Activated CD8-positive, alpha-beta T cell treated with anti-CD3 and anti-CD28 coated beads, Interleukin-2, amount 10 ng/mL, durations not matched to agents 7 days and 5 days (primary cell): ENCODE measurements at places on chromosomes 1 and 21. TPM values are rescaled to one million over a fixed set of nuclear protein-coding genes. Genes with fewer than 3 reads are reported as not detected.

DNA sequence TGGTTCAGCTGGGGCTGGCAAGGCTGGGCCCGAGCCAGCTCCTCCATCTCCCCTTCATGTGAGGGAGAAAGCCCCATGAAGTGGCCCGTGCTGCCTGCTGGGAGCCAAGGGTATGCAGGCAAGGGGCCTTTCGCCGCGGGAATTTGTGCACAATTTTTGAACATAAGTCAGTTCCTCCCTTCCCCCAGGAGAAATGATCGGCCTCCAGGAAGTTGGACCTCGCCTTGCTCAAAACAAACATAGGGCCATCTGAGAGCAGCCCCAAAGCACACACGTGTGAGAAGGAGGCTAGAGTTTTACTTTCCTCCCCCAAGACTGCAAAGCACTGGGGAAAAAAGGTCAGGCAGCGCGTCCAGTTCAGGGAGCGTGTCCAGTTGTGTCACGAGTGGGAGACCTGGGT lies 64.7 kb downstream of the PRDM16 start:
- H3K27me3 ChIP-seq, result no peaks in the 10 kb centered on the region
- H3K4me1 ChIP-seq, result no peaks in the 10 kb centered on the region
- DNase-seq, result no peak
- H3K27ac ChIP-seq, result no peak overlapping the region
- no peak overlapping the region for H3K4me3 ChIP-seq
- no peaks in the 10 kb centered on the region for H3K36me3 ChIP-seq

- no peaks in the 10 kb centered on the region for H3K36me3 ChIP-seq
- no peak overlapping the region for H3K4me3 ChIP-seq
- peaks cover 2% of the 10 kb centered on the region for H3K27me3 ChIP-seq
- no peak for DNase-seq
These were observed 109.7 kb downstream of the TSEN15 start for GRCh38 chr1:184161071-184161698.

- H3K27me3 ChIP-seq, result peaks cover 4% of the 10 kb centered on the region
- no peak overlapping the region for H3K27ac ChIP-seq
- H3K36me3 ChIP-seq, result no peaks in the 10 kb centered on the region
These were observed 20.2 kb upstream of the ROR1 start for GRCh38 chr1:63753591-63753990.

DNA sequence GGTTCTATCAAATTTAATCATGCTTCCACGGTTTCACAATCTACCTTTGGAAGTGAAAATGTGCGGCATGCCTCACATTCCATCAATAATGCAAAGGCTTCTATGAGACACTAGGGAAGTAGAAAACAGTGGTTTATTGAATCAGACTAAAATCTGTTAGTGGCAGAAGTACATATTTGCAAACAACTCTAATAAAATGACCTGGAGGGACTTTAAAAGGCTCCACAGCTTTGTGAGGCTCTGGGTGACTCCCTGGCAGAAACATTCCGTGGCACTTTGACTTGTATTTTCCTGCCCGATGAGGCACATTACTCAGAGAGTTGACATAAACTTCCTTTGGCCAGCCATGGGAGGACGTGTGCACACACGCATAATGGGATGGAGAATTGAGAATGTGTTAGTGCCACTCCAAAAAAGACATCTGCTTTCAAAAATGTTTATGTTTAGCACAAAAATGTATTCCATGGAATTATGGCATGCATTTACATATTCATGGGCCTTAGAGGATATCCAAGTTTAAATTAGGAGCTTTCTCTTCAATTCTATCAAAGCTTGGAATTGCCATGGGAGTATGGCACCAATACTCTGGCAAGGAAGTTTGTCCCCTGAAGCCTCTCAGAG lies 60.0 kb upstream of the SSX2IP start:
- no peak overlapping the region for H3K4me3 ChIP-seq
- no peak for DNase-seq
- H3K36me3 ChIP-seq, result no peaks in the 10 kb centered on the region
- H3K4me1 ChIP-seq, result peaks cover 5% of the 10 kb centered on the region
- H3K27ac ChIP-seq, result no peak overlapping the region
- H3K27me3 ChIP-seq, result peaks cover 27% of the 10 kb centered on the region

- DNase-seq, result no peak
- no peaks in the 10 kb centered on the region for H3K36me3 ChIP-seq
- H3K27me3 ChIP-seq, result no peaks in the 10 kb centered on the region
- no peak overlapping the region for H3K27ac ChIP-seq
These were observed 113.5 kb downstream of the PROX1 start for GRCh38 chr1:214101246-214101645.

S100A3 gene
- total RNA-seq, result not detected

MCOLN3 gene
- total RNA-seq, result 1.6 TPM

GPA33 gene
- 0.16 TPM for total RNA-seq

EVA1C gene
- total RNA-seq, result 3.5 TPM

CHODL gene
- total RNA-seq, result not detected
